ENCODE measurements at places on chromosomes 7 and 10.
A peak's percentile ranks its signal among the peaks of the same experiment; 100 is the strongest.

- no peak for DNase-seq
Observed at GRCh38 chr7:29207162-29207801, 12.7 kb downstream of the CHN2 start.

GRCh38 chr10:128289621-128290020, 163.4 kb upstream of the MKI67 start:
- DNase-seq, result no peak

DNA sequence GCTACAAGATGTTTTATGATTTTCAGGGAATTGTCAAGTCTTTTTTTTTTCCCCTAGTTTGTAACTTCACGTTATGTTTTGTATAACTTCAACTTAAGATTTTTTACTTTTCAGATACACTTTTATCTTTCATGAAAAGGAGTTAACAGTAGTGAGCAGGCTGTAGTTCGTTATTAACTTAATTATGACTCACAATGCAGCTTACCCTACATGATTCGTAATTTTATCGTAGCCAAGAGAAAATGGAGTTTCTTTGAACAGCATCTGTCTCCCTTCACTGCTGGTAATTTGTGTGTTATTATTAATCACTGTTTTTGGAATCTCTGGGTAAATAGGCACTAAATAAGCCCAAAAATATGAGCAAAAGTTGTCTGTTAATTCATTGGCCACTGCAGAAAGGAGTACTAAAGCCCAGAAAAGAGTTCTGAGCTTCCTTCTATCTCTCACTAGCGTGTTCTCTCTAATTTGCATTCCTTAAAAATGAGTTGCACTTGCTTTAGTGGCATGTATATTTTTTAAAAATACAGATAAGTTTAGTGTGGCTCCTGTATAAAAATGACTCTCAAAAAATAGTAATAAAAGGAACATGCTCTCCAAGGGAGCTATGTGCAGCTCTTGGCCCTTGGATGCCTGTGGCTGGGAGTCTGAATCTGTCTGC, 36.1 kb downstream of the RALA start:
- no peak for DNase-seq

DNA sequence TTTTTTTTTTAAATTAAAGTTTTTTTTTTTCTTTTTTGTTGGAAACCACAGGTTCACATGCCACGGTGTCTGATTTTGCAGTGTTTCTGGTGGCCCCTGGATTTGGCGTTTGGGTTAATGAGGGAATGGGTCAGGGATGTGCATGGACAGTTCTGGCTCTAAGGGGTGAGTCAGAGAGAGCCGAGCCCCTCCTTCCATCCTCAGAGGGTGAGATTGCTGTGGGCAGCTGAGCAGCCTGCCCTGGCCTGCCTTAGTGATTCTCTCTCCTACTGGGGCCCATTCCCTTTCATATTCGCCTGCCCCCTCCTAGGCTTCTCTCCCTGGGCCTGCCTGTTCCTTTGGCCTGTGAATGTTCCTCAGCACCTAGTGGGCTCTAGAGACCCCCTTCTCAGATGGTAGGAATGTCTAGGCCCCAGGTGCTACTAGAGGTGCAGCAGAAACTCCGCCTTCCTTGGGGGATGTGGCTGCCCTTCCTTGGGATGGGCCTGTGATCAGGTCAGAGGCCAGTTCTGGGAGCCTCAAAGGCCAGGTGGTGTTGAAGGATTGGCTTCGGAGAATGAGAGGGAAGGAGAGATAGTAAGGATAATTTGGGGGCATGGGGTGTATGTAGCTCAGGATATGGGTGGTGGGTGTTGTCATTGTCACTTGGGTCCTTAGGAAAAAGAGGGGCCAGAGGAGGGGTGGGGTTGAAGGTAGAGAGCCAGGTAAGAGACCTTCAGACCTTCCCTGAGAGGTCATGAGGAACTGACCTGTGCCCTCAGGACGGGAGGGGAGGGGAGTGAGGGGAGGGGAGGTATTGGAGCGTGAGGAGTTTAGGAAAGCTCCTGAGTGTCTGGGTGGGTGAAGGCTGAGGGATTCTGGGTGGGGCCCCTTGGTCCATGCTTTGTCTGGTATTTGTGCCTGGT, 19.8 kb downstream of the TSPAN14 start:
- no peak for DNase-seq

- DNase-seq, result no peak
Observed at GRCh38 chr10:71607082-71607443, 112.5 kb downstream of the C10orf105 start.

- DNase-seq, result no peak
Observed at GRCh38 chr10:75009426-75009825, 102.0 kb upstream of the SAMD8 start.

DNA sequence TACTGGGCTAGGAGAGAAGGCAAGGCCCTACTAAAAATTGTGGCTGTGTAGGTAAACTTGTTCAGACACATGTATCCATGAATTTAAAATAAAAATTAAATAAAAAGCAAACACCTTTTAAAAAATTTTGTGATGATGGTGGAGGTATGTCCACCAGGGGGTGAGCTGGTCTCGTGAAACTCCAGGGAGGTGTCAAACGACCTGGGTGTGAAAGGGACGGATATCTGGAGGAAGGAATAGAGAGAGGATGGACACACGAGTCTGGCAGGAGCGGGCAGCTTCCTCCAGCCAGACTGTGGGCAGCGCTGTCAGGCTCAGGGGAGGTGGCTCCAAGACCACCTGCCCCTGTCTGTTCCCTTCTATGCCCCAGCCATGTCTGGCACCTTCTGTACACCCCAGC, 34.8 kb upstream of the DMBT1 start:
- DNase-seq, result peak; percentile 13

DNA sequence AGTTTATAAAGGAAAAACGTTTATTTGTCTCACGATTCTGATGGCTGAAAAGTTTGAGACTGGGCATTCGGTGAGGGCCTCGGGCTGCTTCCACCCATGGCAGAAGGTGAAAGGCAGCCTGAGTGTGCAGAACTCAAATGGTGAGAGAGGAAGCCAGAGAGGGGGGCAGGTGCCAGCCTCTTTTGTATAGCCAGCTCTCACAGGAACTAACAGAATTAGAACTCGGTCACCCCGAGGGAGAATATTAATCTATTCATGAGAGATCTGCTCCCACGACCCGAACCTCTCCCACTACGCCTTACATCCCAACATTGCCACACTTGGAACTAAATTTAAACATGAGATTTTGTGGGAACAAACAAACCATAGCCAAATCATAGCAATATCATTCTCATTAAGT, 112.6 kb downstream of the ZPBP start:
- DNase-seq, result no peak

- DNase-seq, result peak; percentile 58
Observed at GRCh38 chr10:66627156-66627555, 298.7 kb upstream of the LRRTM3 start.

DNA sequence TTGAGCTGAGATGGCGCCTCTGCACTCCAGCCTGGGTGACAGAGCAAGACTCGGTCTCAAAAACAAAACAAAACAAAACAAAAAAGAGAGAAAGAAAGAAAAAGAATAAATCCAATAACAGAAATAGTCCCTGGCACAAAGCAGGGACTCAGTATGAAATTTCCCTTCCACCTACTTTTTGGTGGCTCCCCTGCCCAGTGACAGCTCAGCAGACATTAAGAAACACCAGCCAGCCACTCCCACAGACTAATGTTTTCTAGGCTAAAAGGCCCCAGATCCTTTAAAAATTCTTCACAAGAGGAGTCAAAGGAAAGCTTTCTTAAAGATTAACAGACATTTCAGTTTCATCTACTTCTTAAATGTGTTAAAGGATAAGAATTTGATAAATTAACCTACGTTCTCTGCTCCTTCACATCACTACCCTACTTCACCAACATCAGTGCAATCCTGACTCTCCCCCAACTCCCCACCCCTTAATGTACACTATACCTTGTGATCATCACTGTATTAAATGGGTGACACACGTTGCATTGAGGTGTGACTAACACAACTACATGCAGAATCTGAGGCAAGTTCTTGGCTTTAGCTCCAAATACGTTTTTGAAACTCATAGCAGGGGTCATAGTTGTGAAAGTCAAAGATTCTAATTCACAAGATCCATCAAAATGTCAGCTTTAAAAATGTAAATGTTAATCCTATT, 114.5 kb upstream of the CAV2 start:
- DNase-seq, result no peak

- DNase-seq, result no peak
Observed at GRCh38 chr10:101838416-101838970, 5.1 kb downstream of the KCNIP2 start.

- no peak for DNase-seq
Observed at GRCh38 chr7:48298779-48299178, 127.5 kb downstream of the ABCA13 start.

DNA sequence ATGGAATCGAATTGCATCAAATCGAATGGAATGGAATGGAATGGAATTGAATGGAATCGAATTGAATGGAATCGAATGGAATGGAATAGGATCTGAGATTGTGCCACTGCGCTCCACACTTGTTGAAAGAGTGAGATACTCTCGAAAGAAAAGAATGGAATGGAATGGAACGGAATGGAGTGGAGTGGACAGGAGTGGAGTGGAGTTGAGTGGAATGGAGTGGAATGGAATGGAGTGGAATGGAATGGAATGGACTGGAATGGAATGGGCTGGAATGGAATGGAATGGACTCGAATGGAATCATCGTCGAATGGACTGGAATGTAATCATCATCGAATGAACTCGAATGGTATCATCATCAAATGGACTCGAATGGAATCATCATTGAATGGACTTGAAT, 38.0 kb downstream of the ZNF716 start:
- no peak for DNase-seq

- DNase-seq, result no peak
Observed at GRCh38 chr10:43708262-43708661, 59.6 kb upstream of the ZNF32 start.

DNA sequence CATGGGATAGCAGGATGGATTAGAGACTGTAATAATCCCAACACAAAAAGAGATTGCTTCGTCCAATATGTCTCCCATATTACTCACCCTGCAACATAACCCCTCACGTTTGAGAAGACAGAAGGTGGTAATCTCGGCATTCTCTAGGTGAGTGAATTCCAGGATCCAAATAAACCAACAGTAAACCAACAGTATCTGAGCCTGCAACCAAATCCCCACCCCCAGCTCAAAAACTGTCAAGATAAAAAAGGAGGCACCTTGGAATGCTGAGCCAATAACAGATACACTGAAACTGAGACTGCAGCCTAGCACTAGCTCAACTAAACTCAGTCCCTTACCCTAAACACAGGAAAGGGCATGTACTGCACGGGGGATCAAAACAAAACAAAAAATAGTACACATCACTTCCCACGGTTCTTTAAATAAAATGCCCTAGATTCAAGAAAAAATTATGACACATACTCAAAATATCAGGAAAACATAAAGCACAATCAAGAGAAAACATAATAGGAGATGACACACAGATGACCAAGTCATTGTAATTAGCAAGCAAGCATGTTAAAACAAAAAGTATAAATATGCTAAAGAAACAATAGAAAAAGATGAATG, 28.0 kb downstream of the IPMK start:
- no peak for DNase-seq

DNA sequence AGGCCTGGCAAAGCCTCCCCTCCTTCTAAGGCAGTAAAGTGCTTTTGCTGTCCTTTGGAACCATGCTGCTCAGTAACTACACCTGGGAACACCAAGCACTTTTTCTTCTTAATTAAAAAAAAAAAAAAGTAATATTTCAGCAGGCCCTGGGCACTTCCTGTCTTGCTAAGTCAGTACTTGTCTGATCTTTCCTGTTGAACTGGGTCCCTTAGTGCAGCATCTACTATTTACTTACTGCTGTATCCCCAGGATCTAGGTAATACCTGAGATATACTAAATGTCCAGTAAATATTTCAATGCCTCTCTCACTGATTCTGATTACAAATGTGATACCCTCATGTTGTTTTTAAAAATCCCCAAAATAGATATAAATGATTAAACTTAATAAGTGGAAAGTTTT, 77.4 kb downstream of the PPP1R3C start:
- DNase-seq, result no peak

- DNase-seq, result no peak
Observed at GRCh38 chr7:112566442-112567324, 85.9 kb downstream of the LSMEM1 start.

DNA sequence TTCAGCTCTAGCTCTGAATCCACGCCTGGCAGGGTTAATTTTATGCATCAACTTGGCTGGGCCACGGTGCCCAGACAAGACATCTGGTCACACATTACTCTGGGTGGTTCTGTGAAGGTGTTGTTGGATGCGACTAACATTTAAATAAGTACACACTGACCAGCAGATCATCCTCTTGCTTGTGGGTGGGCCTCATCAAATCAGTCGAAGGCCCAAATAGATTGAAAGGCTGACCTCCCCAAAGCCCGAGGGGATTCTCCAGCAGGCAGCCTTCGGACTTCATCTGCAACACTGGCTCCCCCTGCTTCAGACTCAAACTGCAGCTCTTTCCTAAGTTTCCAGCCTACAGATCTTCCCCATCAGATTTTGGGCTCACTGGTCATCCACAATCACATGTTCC, 53.6 kb downstream of the SFMBT2 start:
- no peak for DNase-seq

GRCh38 chr10:103188853-103189252, 4.2 kb downstream of the NT5C2 start:
- DNase-seq, result no peak

GRCh38 chr10:77532068-77532467, 105.5 kb downstream of the KCNMA1 start:
- no peak for DNase-seq

- no peak for DNase-seq
Observed at GRCh38 chr10:70582793-70583668, 19.5 kb downstream of the PRF1 start.

GRCh38 chr7:7702826-7703225, 15.6 kb downstream of the RPA3 start:
- DNase-seq, result no peak

GRCh38 chr7:92835261-92835850, 1.0 kb downstream of the CDK6 start:
- peak; percentile 93 for DNase-seq

GRCh38 chr7:140752533-140752932, 56.0 kb downstream of the NDUFB2 start:
- no peak for DNase-seq

DNA sequence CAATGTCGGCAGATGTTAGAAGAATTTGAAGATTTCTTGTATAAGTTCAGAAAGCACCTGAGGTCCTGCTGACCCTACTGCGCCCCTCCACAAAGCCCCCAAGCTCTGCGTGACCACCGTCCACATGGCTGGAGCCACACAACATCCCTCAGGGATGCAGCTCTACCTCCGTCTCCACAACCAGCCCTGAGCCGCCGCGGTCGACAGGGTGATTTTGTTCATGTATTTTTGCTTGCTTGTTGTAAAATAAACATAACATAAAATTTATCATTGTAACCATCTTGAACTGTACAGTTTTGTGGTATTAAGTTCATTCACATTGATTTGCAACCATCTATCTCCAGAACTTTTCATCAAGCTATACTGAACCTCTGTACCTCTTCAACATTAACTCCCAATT, 50.5 kb downstream of the CPXM2 start:
- DNase-seq, result no peak

- DNase-seq, result no peak
Observed at GRCh38 chr10:64396105-64396708, 875.0 kb downstream of the REEP3 start.

- no peak for DNase-seq
Observed at GRCh38 chr7:1678571-1679325, 8.7 kb downstream of the ELFN1 start.

- DNase-seq, result no peak
Observed at GRCh38 chr7:155999631-156000489, 187.6 kb upstream of the SHH start.
